ENCODE measurements at places on chromosomes 6 and 20.

DNA sequence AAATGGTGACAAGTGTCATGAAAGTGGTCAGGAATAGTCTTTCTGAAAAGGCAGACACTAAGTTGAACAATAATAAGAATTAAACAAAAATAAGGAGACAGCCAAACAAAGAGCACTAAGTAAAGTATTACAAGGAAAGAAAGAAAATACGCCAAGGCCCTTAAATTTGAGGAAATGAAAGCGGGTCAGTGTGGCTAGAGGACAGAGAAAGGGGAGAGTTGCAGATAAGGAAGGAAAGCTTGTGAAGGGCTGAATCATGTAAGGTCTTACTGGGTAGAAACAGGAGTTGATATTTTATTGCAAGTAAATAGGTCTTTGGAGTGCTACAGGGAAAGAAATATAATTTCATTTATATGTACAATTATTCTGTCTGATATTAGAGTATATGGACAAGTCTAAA lies 732.1 kb downstream of the EPHA7 start:
- DNase-seq = no peak

GRCh38 chr20:63795178-63795830 lies 35.8 kb downstream of the ZBTB46 start:
- no peak for DNase-seq

DNA sequence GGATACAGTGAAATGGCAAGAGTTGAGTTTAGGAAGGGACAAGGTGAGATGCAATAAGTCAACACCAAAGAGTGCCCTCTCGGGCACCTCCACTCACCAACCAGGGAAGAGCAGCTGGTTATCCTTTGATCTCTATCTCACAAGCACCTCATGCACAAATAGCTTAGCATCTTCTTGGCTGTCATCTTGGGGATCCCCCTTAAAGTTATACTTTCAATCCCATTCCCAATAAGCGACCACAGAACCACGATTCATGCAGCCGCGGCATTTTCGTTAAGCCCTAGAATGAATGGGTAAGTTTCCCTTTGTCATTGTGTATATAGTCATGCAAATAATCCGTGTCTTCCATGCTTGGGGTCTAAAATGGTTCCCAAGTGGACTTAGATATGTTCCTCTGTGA lies 73.5 kb downstream of the ADTRP start:
- DNase-seq = no peak

DNA sequence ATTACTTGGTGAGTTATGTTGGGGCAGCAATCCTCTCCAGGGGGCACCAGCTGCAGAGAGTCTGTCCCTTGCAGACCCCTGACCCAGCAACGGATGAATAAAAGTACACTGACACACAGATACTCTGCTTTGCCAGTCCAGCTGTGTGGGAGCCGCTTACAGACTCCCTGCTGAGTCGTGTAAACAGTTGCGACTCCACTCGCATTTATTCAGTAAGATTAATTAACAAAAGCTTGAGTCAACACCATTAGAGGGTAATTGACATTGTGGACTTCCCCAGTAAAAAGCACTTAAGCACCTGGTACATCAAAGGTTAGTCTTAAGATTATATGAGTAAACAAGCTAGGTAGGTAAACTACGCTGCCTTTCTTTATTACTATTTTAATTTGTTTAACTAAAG lies 92.0 kb upstream of the TMEM181 start:
- DNase-seq = no peak

GRCh38 chr6:35090734-35091133 lies 50.4 kb downstream of the TCP11 start:
- no peak for DNase-seq

- DNase-seq = no peak
These were observed 84.7 kb downstream of the PRSS35 start for GRCh38 chr6:83597051-83597450.

DNA sequence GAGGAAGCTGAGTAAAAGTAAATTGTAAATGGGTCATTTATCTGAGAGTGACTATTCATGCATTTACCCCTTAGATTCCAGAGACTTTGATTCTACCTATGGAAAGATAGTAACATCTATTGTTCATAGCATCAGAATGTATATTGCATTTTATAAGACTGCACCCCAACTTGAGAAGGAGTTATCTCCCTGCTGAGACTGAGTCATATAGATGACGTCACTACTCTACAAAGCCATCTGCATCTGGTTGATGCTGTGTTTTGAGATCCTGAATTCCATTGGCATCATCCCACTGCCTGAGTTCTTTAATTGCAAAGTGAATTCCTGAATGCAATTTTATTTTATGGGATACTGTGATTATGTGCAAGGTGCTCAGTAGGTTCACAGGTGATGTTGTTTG lies 444.0 kb upstream of the SLC35B3 start:
- DNase-seq = no peak

DNA sequence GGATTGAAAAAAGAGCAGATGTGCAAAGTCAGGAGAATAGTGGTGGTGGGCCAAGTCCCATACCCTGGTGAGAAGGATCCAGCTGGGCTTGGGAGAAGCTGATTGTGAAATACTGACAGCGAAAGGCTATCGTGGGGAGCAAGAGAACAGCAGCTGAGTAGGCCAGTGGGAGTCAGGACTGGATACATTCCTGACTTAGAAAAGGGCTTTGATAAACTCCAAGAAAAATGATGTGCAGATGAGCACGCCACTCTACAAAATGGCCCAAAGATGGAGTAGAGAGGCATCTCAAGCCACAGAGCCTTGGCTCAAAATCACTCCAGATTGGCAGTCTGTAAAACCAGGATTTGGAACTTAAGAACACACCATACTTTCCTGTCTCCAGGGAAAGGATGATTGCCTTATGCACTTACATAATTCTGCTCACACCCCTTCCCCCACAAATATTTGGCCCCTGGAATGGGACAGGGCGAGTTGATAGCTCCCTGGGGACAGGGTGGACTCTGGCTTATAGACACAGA lies 578.7 kb downstream of the MAFB start:
- no peak for DNase-seq

GRCh38 chr6:26175428-26176181 lies 88.4 kb downstream of the HFE start:
- peak; percentile 87 for DNase-seq

Data from fibroblast of pulmonary artery (primary cell).